ENCODE measurements at places on chromosomes 4 and X.

GRCh38 chrX:103158317-103158621 lies 56.6 kb upstream of the BEX4 start:
- DNase-seq = no peak

GRCh38 chr4:28490669-28491068 lies 1630.0 kb downstream of the STIM2 start:
- DNase-seq = no peak

GRCh38 chrX:118779581-118779980 lies 44.0 kb upstream of the ZCCHC12 start:
- DNase-seq = no peak

GRCh38 chrX:123184219-123184865 lies at the start of gene GRIA3:
GRIA3 (plus strand) TSS chrX:123184278; CDS start chrX:123184536, 258 bp downstream.
- no peak for DNase-seq

- no peak for DNase-seq
Measured at GRCh38 chr4:161010227-161010626, 1153.6 kb downstream of the FSTL5 start.

GRCh38 chrX:135707880-135708279 lies 5.6 kb upstream of the CT45A1 start:
- DNase-seq = no peak

DNA sequence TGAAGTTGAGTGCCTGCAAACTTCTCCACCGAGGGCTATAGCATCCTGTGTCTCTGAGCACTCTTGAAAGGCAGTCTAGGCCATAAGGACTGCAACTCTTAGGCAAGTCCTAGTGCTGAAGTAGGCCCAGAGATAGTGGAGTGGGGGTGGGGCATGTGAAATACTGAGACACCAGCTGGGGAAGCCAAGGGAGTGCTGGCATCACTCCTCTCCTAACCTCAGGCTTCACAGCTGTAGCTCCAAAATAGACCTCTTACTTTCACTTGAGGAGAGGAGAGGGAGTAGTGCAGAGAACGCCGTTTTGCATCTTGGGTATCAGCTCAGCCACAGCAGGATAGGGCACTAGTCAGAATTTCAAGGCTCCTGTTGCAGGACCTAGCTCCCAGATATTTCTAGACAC lies 56.2 kb upstream of the CYSLTR1 start:
- DNase-seq = no peak

GRCh38 chrX:45619290-45619689 lies 418.6 kb upstream of the DIPK2B start:
- no peak for DNase-seq

DNA sequence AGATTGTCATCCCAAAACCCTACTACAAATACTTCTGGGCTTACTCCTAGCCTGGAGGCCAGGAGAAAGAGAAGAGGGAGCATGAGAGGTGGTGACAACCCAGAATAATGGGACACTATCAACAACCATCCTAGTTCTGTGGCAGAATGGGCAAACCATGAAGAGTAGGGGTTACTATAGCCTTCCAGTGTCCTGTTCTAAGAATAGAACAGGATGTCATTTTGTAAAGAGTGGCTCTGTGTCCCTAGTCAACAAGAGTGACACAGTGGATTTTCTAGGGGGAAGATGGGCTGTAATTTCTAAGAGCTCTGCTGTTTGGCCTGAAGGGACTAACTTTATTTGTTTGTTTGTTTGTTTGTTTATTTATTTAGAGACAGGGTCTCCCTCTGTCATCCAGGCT lies 136.0 kb downstream of the PLS3 start:
- DNase-seq = no peak

GRCh38 chr4:62130230-62130629 lies 930.1 kb downstream of the ADGRL3 start:
- no peak for DNase-seq
